ENCODE measurements at places on chromosomes 12 and 14. TPM values are rescaled to one million over a fixed set of nuclear protein-coding genes. Genes with fewer than 3 reads are reported as not detected.

The FLRT2 gene
- 34.9 TPM for polyA plus RNA-seq

The LRP6 gene
- polyA plus RNA-seq: 10.8 TPM

The BEGAIN gene
- 0.60 TPM for polyA plus RNA-seq

The TAS2R50 gene
- polyA plus RNA-seq: not detected

The CACNA2D4 gene
- polyA plus RNA-seq: 0.23 TPM

The USP44 gene
- polyA plus RNA-seq: 0.54 TPM

The LRRC10 gene
- not detected for polyA plus RNA-seq

The ACOT6 gene
- not detected for polyA plus RNA-seq

The STAC3 gene
- polyA plus RNA-seq: 0.35 TPM

The TDRD9 gene
- not detected for polyA plus RNA-seq

The SPX gene
- polyA plus RNA-seq: 0.24 TPM

The KCNK13 gene
- not detected for polyA plus RNA-seq

The MUCL1 gene
- polyA plus RNA-seq: not detected

The COCH gene
- 0.09 TPM for polyA plus RNA-seq

The STAB2 gene
- polyA plus RNA-seq: not detected

The VRTN gene
- polyA plus RNA-seq: not detected

The DDHD1 gene
- polyA plus RNA-seq: 10.5 TPM

The ANKRD33 gene
- not detected for polyA plus RNA-seq

The SLC8A3 gene
- polyA plus RNA-seq: not detected

The CACNA1C gene
- 4.9 TPM for polyA plus RNA-seq

The CHGA gene
- polyA plus RNA-seq: not detected

The CARMIL3 gene
- not detected for polyA plus RNA-seq

The KLRK1 gene
- not detected for polyA plus RNA-seq

The CLSTN3 gene
- 1.8 TPM for polyA plus RNA-seq

The SIX6 gene
- polyA plus RNA-seq: not detected

The KRT3 gene
- not detected for polyA plus RNA-seq

The LRRC43 gene
- polyA plus RNA-seq: 1.5 TPM

The WSCD2 gene
- not detected for polyA plus RNA-seq

The SLC6A12 gene
- not detected for polyA plus RNA-seq

The MFAP5 gene
- 679 TPM for polyA plus RNA-seq

The C1QL4 gene
- not detected for polyA plus RNA-seq

The KANSL2 gene
- polyA plus RNA-seq: 28.6 TPM

The CLEC2A gene
- not detected for polyA plus RNA-seq

The SLC25A21 gene
- 0.26 TPM for polyA plus RNA-seq

The ANO4 gene
- 6.3 TPM for polyA plus RNA-seq

The CCDC88C gene
- polyA plus RNA-seq: 0.06 TPM

The ACSM4 gene
- polyA plus RNA-seq: not detected

The EID3 gene
- 5.7 TPM for polyA plus RNA-seq

The PROX2 gene
- 0.05 TPM for polyA plus RNA-seq

The LPAR5 gene
- polyA plus RNA-seq: not detected

The KRT75 gene
- not detected for polyA plus RNA-seq

The SDR9C7 gene
- not detected for polyA plus RNA-seq

The PTPRQ gene
- 0.18 TPM for polyA plus RNA-seq

The ASB2 gene
- 0.06 TPM for polyA plus RNA-seq

The ZDHHC22 gene
- not detected for polyA plus RNA-seq

The SMCO2 gene
- 0.18 TPM for polyA plus RNA-seq

The MIP gene
- not detected for polyA plus RNA-seq

The IGF1 gene
- 2.3 TPM for polyA plus RNA-seq

The IFNG gene
- not detected for polyA plus RNA-seq

The RAB15 gene
- 2.0 TPM for polyA plus RNA-seq

The PPP1R1A gene
- not detected for polyA plus RNA-seq

The TMPRSS12 gene
- polyA plus RNA-seq: not detected

The PLEKHD1 gene
- polyA plus RNA-seq: not detected
